ENCODE measurements at places on chromosomes 12 and 14. TPM values are rescaled to one million over a fixed set of nuclear protein-coding genes. Genes with fewer than 3 reads are reported as not detected.

PRICKLE1 gene
- total RNA-seq, result 51.7 TPM

GRCh38 chr12:92389466-92389865 lies 243.8 kb upstream of the BTG1 start:
- no peak for DNase-seq
- no peaks in the 10 kb centered on the region for H3K4me1 ChIP-seq
- H3K27me3 ChIP-seq, result no peaks in the 10 kb centered on the region

GRCh38 chr12:52073531-52074381 lies 4.0 kb downstream of the ATG101 start:
- no peak for DNase-seq
- H3K4me1 ChIP-seq, result peaks cover 52% of the 10 kb centered on the region
- no peak overlapping the region for H3K4me3 ChIP-seq
- H3K27ac ChIP-seq, result no peak overlapping the region
- H3K36me3 ChIP-seq, result peaks cover 6% of the 10 kb centered on the region

GRCh38 chr14:100669468-100669867 lies 57.2 kb upstream of the DLK1 start:
- no peaks in the 10 kb centered on the region for H3K4me1 ChIP-seq
- DNase-seq, result no peak
- no peaks in the 10 kb centered on the region for H3K36me3 ChIP-seq
- H3K27me3 ChIP-seq, result peaks cover 42% of the 10 kb centered on the region
- H3K27ac ChIP-seq, result no peak overlapping the region
- no peak overlapping the region for H3K4me3 ChIP-seq
